ENCODE measurements at places on chromosomes 13 and 19.

DNA sequence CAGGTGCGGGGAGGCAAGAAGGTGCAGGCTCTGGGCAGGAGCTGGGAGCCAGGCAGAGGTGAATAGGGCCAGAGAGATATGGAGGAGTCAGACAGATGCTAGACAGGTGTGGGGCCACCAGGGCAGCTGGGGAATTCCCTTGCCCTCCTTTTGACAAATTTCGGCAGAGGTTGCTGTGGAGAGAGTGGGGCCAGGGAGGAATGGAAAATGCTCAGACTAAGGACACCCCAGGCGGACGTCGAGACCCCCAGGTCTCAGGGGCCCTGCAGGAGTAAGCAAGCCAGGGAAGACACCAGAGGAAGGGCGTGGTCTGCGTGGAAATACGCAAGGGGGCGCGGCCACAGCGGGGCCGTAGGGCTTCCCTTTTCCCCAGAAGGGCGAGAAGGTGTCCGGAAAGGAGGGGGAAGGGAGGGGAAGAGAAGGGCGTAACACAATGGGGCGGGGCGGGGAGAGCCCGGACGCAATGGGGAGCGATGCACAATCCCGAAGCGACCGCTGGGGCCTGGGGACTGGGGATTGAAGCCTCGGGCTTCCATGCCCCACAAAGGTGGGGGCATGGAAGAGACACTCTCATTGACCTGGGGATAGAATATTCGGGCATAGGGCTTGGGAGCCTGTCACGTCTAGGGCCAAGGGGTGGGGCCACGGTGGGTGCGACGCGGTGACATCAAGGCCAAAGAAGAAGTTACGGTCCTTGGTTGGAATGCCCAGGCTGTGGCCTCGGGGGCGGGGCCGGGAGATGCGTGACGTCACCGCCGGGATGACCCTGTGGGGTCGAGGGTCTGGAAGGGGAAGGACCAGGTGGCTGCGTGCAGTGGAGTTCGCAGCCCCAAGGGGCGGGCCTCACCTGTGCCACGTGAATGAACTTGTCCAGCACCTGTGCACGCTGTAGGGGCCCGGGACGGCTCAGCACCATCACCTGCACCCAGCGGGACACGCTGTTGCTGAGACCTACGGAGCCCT, 8.2 kb downstream of the RASGRP4 start:
- DNase-seq: peak; percentile 54

- DNase-seq: no peak
Measured at GRCh38 chr13:42984026-42984425, 8.0 kb downstream of the EPSTI1 start.

GRCh38 chr13:27593267-27593666, 27.1 kb downstream of the LNX2 start:
- no peak for DNase-seq

- no peak for DNase-seq
Measured at GRCh38 chr19:4477034-4477801, 5.1 kb downstream of the HDGFL2 start.

DNA sequence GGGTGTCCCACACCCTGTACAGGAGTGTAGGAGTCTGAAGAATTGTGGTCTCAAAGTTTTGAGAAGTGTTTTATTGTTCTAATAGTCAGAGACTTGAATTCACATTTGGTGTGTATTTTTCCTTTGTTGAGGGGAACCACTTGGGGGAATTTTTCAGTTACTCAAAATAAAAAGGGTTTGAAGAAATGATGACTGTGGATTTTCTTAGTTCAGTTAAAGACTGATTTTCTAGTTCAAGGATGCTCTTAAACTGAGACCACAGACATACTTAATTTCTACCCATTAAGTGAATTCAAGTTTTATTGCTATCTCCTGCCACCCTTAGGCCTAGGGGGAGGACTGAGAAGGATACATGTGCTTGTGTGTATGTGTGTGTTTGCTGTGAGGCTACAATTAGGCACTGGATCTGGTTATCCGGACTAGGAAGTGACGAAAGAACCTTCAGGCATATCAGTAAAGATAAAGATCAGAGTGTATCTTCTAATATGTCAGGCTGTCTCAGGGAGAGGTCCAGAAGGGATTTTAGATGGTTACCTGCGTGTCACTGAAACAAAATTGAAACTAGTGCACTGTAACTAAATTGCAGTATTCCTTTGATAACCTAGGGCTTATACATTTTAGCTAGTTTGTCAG, 234.9 kb upstream of the DACH1 start:
- no peak for DNase-seq

DNA sequence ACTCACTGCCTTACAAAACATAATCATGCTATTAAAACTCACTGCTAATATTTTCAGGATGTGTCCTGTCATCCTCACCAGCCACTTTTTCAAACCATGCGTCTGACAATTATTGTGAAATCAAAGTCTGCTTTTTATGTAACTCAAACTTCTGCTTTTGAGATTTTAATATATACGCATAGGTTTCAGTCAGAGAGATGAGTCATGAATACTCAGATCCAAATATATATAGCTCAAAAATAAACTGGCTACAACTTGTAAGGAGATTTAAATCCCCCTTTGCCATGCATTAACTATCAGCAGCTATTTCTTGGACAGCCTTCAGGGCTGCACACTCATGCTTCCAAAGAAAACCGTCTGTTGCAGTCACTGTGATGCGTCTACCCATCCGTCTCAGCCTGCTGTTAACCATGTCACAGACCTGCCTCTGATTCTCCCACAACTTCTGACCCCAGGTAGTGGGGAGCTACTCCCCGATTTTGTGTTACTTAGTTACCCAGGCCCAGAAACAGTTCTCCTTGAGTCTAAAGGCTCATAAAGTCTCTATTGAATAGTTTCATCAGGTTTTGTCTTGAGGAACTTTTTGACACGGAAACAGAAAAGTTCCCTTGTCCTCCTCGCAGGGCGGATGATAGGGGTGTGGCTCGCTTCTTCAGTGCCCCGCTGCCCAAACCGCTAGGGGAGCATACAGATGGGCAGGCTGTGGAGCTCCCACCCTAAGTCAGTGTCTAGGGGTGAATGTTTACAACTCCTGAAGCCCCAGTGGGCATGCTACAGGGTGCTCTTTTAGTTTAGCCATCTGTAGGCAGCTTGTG, 33.8 kb upstream of the SGCG start:
- no peak for DNase-seq

DNA sequence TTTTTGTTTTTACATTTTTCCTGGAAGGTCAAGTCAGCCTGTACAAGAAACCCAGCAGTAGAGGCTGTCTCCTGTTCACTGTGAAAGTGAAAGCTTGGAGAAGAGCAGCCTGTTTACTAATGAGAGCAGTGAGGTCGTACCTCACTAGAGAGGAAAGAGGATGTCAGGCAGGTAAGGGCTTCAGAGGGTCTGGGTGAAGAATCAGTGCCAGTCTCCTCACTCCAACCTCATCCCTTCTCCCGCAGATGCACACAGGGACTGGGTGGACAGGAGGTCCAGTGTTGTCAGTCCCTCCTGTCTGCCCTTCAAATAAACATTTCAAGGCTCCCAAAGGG, 462.5 kb downstream of the KLF5 start:
- no peak for DNase-seq

DNA sequence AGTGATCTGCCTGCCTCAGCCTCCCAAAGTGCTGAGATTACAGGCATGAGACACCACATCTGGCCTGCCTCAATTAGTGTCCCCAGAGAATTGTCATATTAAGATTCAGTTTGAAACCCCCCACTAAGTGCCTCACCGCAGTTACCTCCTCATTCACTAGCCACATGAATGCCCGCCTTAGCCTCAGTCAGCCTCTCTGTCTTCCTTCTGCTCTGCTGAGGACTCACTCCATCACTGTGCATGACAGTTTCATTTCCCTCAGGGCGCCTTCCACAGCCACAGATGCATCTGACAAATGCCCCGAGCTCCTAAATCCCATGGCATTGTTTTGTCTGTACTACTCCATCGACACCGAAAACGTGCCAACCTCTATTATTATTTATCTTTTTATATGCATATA, 23.3 kb downstream of the MIPEP start:
- no peak for DNase-seq

- DNase-seq: no peak
Measured at GRCh38 chr13:65860306-65860705, 1369.8 kb downstream of the PCDH9 start.

DNA sequence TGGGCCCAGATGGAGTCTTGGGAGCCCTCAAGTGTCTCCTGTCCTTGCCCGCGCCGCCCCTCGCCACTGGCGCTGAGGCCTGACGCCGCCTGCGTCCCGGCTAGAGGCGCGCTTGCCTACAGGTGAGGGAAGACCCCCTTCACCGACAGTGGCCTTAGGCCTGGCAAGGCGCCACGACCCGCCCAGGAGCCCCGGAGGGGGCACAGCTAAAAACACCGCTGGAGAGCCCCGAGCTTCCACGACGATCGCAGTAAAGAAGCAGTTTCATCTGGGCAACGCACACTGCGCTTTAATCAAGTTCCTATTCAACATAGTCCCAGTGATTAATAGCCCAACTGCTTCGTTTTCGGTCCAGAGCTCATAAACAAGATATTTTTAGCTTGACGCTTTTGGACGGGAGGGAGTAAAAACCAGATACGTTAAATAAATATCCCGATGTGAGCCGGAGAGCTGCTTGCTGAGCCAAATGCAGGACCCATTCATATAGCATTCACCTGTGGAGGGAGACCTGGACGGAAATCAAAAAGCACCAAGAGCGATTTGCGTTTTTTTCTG, 1.5 kb upstream of the CEBPA start:
- DNase-seq: no peak

GRCh38 chr13:48750588-48751383, 97.1 kb downstream of the CYSLTR2 start:
- no peak for DNase-seq

DNA sequence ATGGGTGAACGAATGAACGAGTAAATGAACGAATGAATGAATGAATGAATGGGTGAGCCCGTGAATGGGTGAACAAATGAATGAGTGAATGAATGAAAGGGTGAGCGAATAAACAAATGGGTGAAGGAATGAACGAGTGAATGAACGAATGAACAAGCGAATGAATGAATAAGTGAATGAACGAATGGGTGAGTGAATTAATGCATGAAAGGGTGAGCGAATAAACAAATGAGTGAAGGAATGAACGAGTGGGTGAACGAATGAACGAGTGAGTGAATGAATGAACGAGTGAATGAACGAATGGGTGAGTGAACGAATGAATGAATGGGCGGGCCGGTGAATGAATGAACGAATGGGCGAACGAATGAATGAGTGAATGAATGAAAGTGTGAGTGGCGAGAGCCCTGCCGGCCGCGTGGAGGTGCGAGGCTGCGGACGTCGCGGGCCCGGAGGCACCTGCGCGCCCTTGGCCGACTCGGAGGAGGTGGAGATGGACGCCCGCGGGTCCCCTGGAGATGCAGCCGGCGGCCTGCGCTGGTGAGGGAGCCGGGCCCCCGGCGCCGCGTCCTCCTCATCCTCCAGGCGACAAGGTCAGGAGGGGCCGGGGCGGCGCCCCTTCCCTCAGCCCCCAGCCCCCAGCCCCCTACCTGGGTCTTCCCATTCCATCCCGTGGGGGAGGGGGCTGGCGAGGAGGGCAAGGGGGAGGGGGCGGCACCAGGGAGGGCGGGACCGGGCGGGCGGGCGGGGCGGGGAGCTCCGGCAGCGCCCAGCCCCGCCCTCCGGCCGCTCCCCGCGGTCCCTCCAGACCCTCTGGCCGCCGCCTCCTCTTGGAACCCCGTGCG, 15.4 kb downstream of the ANKRD24 start:
- peak; percentile 34 for DNase-seq

- no peak for DNase-seq
Measured at GRCh38 chr19:45182758-45183157, 4.2 kb downstream of the BLOC1S3 start.

DNA sequence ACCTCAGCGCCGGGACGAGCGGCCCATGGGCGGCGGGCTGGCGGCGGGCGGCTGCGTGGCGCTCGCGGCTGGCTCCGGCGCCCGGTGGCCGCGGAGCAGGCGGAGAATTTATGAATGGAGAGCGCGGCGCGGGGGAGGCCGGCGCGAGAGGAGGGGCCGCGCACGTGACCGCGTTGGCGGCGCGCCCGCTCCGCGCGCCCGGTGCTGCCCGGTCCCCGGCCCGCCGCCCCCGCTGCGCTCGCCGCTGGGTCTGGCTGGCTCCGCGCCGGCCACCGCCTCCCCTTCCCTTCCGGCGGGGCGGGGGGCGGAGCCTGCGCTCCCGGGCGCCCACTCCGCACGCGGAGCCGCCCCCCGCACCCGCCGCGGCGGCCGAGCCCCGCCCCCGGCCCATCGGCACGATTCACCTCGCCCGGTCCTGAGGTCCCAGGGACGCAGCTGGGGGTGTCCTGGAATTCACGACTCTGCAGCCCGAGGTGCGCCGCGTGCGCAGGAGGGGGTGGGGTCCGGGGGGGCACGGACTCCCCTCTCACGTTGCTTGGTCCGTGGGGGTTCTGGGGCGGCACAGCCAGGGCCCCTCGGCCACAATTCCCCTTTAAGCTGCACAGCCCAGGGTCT, at the start of gene CBARP:
TSS of gene CBARP (minus strand) at position 252 of the 615 bp plus-strand sequence. CDS start 1,905 bp downstream, outside the sequence.
- peak; percentile 16 for DNase-seq

- DNase-seq: no peak
Measured at GRCh38 chr19:2542341-2543069, 66.6 kb downstream of the GADD45B start.

- DNase-seq: no peak
Measured at GRCh38 chr19:48502350-48503018, 9.2 kb downstream of the LMTK3 start.

DNA sequence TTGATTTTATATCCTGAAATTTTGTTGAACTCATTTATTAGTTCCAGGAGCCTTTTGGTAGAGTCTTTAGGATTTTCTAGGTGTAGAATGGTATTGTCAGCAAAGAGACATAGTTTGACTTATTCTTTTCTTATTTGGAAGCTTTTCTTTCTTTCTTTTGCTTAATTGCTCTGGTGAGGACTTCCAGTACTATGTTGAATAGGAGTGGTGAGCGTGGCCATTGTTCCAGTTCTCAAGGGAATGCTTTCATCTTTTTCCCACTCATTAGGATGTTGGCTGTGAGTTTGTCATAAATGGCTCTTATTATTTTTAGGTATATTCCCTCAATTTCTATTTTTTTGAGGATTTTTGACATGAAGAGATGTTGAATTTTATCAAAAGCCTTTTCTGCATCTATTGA, 182.2 kb upstream of the SPRY2 start:
- no peak for DNase-seq

- no peak for DNase-seq
Measured at GRCh38 chr13:41276824-41277223, 13.4 kb upstream of the MTRF1 start.

Measured in NCI-H146 (cell line).